C1 segment of cervical spinal cord (tissue), 14 donors: ENCODE measurements at places on chromosomes 6 and 20.

DNA sequence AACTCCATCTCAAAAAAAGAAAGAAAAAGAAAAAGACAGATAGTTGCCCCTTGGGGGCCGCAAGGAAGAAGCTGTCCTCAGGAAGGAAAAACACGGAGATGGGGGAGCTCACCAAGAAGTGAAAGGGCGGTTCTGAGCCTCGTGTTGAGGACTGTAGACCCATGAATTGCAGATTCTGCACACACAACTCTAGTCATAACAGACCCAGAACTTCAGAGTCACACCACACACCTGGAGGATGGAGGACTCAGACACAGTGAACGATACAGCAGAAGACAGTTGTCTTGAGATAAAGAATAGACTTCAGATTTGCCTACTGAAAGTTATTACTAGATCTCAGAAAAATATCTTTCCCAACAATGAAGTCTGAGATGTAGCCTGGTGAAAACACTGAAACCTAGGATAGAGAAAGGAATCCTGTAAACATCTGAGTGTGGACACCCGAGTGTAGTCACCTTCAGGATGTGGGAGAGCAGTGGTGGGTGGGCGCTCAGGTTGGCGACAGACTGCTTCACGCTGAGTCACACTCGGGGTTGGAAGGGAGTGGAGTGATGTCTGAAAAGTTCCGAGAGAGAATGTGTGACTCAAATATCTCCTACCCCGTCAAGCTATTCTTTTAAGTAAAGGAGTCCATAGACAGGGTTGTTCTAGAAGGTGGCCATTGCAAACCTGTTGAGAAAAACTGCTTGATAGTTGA, 88.1 kb downstream of the MAP3K4 start:
- no peak for DNase-seq

DNA sequence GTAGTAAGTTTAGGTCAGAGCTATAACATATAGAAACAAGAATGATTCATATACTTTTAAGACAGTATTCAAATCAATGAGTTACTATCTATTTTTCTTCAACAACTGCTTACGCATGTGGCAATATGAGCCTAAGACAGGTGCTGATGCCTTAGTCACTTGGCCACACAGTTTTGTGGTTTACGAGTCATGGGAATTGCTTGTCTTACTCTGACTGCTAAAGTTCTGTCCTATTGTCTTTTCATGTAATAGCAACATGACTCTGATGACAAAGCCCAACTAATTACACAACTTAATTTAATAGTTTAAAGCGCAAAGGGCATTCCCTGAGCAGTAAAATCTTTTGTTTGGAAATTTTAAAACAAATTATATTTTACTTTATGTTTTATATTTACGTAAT, 159.3 kb upstream of the CENPW start:
- no peak for DNase-seq

GRCh38 chr6:72820906-72821305, 199.0 kb downstream of the KCNQ5 start:
- no peak for DNase-seq

- DNase-seq, result no peak
Observed at GRCh38 chr6:66772800-66773199, 1065.8 kb upstream of the EYS start.

GRCh38 chr20:38217791-38218565, 42.6 kb downstream of the KIAA1755 start:
- no peak for DNase-seq

DNA sequence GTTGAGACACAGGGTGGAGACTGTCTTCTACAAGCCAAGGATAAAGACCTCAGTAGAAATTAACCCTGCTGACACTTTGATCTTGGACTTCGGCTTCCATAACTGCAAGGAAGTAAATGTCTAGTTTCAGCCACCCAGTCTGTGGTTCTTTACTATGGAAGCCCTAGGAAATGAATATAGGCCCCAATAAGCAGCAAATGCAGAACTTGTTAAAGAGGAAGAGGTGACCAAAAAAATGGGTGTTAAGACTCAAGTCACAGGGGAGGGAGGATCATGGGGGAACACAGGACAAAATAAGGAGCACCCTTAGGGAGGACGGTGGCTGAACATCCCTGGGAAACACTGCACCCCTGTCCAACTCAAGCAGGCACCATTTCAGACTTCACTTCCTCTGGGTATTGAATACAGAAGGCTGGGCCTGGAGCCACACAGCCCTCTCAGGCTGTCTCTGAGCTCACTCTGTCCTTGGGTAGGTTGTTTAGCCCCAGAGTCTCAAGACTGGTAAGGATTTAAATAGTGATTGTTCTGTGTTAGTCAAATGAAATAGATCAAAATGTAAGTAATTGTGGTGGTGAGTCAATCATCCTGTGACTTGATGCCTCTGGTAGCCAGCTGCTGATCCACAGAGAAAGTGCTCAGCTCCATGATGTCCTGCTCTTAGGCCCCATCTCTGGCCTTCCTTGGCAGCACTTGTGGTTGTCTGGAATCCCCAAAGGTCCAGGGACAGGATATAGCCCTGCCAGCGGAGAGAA, 30.5 kb upstream of the SIRPD start:
- no peak for DNase-seq

DNA sequence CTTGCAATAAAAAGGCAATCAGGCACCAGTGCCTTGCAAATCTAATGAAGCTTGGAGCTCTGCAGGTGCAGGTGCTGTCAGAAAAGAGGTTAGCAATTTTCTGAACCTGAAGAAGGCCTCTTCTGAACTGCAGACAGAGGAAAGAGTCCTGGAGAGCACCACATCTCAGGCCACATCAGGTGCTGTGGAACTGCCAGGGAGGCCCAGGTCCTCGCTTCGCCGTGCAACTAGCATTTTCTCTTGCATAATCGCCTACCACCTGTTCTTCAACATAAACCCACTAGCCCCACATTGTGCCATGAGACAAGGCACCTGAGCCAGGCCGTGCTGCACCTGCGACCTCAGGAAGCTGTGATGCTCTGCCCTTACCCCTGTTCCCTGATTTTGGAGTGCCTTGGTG, 187.6 kb downstream of the DTNBP1 start:
- DNase-seq, result no peak

DNA sequence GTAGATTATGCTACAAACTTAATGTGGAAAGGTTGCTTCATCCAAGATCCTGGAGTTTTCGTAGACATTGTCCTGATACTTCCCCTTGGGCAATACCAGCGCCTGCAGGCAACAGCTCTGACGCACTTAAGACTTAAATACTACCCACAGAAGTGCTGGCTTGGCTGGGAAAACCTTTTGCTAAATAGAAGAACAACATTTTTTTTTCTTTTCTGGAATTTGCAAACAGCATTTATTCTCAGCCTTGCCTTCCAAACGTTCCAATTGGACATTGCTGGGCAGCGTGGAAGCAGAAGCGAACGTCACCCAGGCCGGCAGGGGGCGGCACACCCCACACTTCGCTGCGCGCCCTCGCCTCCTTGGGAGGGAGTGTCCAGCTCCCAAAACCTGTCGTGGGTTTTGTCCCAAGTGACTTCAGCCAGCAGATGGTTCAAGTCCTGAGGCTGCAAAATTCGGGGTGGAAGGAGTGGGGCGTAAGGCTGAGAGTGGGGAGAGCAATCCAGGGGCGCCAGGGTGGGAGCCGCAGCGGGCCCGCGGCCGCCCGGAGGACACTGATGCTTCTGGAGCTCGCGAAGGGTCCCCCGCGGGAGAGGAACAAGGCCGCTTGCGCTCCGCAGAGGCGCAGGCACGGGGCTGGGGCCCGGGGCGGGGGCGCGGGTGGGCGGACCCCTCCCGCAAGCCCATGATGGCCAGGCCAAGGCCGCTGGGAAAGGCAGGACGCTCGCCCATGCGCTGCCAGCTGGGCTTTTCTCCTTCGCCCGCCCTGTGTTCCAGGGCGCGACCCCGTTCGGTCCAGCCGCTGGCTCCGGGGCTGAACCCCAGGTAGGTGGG, 60.8 kb upstream of the MAP3K4 start:
- peak; percentile 50 for DNase-seq

- DNase-seq, result no peak
Observed at GRCh38 chr6:96851858-96852257, 14.6 kb upstream of the GPR63 start.

GRCh38 chr6:41594326-41594725, 43.9 kb upstream of the MDFI start:
- no peak for DNase-seq

GRCh38 chr6:111709615-111710398, 104.1 kb upstream of the TRAF3IP2 start:
- DNase-seq, result peak; percentile 47

GRCh38 chr6:148864941-148865340, 118.1 kb downstream of the UST start:
- DNase-seq, result no peak

GRCh38 chr6:10951675-10952282, 64.9 kb downstream of the SYCP2L start:
- no peak for DNase-seq

DNA sequence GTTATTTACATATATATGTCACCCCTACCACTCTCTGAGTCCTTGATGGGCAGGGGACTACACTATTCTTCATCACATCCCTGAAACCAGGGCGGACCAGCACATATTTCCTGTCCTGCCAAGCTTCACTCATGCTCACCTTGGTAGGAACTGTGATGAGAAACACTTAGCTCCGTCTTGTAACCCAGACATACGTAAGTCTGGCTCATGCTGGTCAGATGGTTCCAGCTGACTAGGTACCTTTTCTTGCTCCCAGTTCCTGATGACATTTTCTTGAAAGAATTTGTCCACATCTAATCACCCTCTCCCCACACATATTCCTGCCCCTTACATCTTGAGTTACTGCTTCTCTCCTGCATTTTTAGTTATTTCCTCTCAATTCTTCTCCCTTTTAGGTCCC, 122.2 kb upstream of the MYLIP start:
- DNase-seq, result no peak

DNA sequence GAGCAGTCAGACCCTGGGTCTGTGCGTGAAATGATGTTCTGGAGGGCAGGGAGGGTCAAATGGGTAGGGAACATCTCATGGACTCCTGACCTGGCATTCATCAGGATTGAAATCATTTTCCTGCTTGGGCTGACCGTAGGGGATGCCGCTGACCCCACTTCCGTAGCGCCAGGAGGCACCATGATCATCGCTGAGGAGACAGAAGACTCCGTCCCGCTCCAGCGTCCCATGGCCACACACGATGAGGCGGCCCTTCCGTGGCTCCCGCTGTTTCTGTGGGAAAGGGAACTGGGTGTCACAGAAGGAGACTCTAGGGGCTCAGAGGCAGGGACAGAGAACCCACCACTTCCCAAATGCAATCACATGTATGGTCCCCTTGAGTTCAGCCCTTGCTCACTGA, 2.3 kb downstream of the NEU1 start:
- DNase-seq, result no peak

DNA sequence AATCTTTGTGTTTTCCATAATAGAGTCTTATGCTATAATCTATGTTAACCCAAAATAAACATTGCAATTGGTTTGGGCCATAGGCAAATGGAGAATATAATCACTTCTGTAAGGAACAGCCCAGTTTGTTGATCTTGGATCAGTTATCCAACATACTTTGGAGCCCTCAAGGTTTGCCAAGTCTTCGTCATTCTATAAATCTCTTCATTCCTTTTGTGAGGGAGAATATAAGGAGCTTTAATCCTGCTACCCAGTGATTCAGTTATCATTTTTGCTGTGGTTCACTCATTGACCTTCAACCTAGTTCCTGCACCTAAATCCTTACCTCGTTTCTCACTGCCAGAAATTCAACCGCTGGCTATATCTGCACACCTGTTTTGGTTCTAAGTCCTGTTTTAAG, 500.3 kb upstream of the PTCHD4 start:
- no peak for DNase-seq
